Activated B cell treated with CpG ODN at 0.5 μM for 24 hours (primary cell): ENCODE measurements at places on chromosomes 16 and 17.

DNA sequence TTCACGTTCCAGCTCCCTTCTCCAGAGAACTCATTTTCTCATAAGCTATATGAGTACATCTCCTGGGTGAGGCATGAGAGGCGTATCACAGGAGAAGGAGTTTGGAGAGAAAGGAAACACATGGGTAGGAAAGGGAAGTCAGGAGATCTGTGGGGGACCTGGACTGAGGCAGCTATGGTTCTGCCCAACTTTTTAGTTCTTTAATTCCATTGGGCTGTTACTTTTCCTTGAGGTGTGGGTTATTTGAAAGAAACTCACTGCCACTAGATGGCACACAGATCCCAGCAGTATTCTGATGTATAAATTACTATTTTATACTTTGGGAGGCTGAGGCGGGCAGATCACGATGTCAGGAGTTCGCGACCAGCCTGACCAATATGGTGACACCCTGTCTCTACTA lies 63.6 kb downstream of the NUP93 start:
- no peak for DNase-seq

DNA sequence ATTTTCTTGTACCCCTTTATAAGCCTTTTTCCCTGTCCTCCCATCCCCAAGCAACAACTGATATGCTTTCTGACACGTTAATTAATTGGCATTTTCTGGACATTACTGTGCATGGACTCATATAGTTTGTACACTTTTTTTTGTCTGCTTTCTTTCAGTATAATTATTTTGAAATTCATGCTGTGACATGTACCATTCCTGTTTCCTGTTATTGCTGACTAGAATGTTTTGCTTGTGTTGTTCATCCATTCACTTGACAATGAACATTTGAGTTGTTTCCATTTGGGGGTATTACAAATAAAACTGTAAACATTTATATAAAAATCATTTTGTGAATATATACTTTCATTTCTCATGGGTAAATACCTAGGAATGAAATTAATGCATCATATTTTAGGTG lies 50.6 kb downstream of the RBBP6 start:
- no peak for DNase-seq

- no peak for DNase-seq
These were observed 125.3 kb downstream of the ANKRD11 start for GRCh38 chr16:89365044-89365467.

GRCh38 chr17:76531486-76532038 lies 5.9 kb downstream of the CYGB start:
- DNase-seq: no peak

GRCh38 chr16:968620-969019 lies 2.2 kb downstream of the LMF1 start:
- no peak for DNase-seq

DNA sequence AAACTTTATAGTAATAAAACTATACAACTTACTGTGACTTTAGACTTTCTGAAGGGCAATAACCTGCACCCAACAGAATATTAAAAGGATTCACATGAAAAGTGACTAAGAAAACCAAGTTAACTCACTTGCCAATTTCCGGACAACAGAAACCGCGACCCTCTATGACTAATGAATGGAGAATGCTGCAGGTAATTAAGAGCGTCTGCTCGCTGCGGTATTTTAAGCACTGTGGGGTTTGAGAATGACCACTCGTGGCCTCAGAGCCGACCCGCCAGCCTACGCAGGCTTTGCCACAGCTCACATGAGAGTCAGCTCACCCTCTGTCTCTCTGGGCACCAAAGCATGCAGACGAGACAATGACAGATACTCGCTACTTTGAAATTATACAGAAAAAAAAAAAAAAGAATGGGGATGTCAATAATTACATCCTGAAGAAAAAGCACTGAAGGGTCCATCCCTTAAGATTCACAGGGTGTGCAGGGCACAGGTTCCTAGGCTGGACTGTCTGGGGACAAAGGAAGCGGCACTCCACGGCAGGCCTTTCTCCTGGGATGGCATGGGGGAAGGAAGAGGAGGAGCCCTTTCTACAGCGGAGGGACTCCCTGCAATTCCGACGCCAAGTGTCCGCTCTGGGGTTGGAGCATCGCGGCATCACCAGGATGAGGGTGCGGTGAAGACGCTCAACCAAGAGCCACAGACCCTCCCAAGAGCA lies 35.0 kb downstream of the ZCCHC14 start:
- no peak for DNase-seq

GRCh38 chr16:66419527-66419926 lies 7.6 kb upstream of the BEAN1 start:
- no peak for DNase-seq

- DNase-seq: no peak
These were observed 185.7 kb upstream of the IRX6 start for GRCh38 chr16:55138298-55138697.

- DNase-seq: no peak
These were observed 16.8 kb upstream of the EMP2 start for GRCh38 chr16:10597187-10597601.

- DNase-seq: no peak
These were observed 102.5 kb downstream of the SALL1 start for GRCh38 chr16:51048544-51048943.

DNA sequence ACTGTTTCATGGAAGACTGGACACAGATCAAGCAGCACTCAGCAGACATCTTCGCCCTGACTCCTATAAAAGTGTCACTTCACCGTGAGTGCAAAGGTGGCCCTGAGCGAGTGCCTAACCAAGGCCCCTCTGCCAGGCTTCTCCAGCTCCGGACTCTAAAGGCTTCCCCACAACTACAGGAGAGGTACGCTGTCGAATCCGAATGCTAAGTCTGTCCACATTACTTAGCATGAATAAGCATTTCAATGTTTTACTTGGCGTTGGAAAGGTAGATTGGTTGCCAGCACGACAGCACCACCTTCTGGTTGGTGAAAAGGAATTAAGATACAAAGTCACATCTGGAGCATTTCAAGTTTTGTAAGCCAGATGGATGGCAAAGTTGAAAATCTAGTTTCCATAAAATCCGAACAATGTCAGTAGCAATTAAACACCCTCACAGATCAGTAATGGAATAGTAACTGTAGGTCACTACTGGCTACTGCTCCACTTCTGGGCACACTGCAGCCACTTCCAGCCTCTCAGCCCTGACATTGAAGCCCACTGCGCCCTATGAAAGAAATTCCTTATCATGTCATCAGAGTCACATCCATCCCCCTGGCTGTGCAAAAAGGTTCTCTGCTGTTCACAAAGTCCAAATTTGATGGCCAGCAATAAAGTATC lies 100.9 kb downstream of the PARN start:
- DNase-seq: peak; percentile 24

- DNase-seq: no peak
These were observed 5.0 kb upstream of the NFE2L1 start for GRCh38 chr17:48043176-48043575.

DNA sequence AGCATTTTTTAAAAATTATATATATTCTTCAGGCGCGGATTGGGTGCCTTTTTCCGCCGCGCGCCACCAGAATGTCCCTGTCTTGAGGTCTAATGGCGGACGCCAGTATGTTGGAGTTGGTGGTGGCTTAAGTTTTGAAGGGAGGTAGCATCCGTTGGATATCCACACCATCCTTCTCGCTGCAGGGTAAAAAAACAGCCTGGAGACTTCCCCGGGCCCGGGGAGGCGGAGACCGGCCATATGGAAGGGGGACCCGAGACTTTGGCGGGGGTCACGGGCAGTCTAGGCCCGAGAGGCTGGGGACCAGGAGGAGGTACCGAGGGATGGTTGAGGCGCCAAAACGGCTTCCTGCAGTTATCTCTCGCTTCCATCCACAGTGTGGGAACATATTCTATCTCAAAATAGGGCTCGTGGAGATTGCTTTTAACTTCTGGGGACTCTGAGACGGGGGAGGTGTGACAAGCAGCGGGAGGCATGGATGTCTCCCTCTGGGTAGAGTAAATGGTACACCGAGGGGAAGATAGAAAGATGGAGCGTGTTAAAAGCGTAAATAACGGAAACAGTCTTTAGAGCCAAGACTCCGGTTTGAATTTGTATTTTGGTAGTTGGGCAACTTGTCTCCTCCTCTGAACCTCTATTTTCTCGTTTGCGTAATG lies at the start of gene SF3B3:
Gene SF3B3, plus strand, starts transcription at position 74 of the 656 bp plus-strand sequence. CDS start 2,841 bp downstream, outside the sequence.
- DNase-seq: peak; percentile 73

- DNase-seq: no peak
These were observed 999 bp upstream of the FLYWCH2 start for GRCh38 chr16:2881783-2882649.

DNA sequence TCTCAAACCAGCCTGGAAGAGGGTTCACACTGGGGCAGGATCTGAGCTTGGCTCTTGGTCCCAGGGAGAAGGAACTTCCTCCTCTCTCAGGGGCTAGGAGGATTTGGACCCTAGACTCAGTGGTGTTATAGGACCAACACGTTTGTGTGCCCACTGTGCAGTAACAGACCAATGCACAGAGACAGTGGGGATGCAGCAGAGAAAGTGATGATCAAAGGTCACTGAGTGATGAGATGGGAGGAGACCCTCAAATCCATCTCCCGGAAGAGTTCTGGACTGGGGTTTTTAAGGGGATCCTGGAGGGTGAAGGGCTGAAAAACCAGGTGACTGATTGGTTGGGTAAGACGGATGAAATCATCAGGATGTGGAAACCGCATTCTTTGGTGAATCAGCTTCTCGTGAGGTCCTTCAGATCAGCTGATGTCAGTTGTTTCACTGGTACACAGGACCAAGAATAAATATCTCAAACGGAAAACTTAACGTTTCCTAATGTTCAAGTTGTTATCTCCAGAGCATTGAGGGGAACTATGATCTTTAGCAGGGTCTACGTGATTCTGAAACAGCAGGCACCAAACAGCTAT lies 3.3 kb upstream of the VAC14 start:
- DNase-seq: no peak

- DNase-seq: no peak
These were observed 706.5 kb downstream of the KCNJ2 start for GRCh38 chr17:70875729-70876310.

- no peak for DNase-seq
These were observed 11.1 kb downstream of the PMM2 start for GRCh38 chr16:8808613-8809353.

DNA sequence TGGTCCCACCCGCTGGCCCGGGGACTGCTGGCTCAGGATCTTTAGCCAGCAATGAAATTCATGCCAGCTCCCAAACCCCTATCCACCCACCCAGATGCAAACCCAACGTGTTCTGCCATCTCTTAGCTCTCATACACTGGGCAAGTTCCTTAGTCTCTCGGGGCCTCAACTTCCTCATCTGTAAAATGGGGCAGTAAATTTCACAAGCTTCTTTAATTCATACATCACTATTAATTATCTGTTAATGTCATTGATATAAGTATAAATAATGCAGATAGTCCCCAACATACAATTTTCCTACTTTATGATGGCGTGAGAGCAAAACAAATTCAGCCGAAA lies 398.7 kb downstream of the SOX9 start:
- no peak for DNase-seq

DNA sequence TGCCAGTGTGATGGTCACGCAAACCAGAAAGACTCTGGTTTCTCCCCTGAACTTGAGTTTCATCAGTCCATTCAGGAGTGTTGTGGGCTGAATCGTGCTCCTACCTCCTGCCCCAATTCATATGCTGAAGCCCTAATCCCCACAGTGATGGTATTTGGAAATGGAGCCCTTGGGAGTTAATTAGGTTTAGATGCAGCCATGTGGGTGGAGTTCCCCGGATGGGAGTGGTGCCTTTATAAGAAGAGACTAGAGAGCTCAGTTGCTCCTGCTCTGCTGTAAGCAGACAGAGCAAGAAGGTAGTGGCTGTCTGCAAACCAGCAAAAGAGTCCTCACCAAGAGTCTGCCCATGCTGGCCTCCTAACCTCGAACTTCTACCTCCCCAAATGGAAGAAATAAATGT lies 160.3 kb upstream of the DYNLRB2 start:
- DNase-seq: no peak

DNA sequence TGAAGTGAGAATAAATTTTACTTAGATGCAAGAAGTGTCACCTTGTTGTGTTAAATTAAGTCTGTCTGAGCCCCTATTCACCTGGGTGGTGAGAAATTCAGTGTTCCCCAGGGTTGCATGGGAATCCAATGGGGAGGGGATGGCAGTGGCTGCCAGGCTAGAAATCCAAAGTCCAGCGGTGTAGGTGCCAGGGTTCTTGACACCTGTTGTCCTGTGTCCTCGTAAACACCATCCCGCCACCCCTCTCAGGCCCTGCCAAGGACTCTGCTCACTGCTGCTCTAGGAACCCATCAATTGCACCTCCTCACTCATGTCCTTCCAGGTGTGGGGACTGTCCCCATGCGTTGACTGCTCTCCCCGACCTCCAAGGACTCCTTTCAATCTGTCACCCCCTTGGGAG lies 58.9 kb downstream of the CACNG5 start:
- DNase-seq: no peak

DNA sequence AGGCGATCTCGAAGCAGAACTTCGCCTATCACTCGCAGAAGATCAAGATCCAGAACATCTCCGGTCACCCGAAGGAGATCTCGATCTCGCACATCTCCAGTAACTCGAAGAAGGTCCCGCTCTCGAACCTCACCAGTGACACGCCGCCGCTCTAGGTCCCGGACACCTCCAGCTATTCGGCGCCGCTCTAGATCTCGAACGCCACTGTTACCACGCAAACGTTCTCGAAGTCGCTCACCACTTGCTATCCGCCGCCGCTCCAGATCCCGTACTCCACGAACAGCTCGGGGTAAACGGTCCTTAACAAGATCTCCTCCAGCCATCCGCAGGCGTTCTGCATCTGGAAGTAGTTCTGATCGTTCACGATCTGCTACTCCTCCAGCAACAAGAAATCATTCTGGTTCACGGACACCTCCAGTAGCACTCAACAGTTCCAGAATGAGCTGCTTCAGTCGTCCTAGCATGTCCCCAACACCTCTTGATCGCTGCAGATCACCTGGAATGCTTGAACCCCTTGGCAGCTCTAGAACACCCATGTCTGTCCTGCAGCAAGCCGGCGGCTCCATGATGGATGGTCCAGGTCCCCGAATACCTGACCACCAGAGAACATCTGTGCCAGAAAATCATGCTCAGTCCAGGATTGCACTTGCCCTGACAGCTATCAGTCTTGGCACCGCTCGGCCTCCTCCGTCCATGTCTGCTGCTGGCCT lies 10.5 kb downstream of the ELOB start:
- no peak for DNase-seq

GRCh38 chr17:41775394-41776226 lies 10.9 kb downstream of the JUP start:
- no peak for DNase-seq

DNA sequence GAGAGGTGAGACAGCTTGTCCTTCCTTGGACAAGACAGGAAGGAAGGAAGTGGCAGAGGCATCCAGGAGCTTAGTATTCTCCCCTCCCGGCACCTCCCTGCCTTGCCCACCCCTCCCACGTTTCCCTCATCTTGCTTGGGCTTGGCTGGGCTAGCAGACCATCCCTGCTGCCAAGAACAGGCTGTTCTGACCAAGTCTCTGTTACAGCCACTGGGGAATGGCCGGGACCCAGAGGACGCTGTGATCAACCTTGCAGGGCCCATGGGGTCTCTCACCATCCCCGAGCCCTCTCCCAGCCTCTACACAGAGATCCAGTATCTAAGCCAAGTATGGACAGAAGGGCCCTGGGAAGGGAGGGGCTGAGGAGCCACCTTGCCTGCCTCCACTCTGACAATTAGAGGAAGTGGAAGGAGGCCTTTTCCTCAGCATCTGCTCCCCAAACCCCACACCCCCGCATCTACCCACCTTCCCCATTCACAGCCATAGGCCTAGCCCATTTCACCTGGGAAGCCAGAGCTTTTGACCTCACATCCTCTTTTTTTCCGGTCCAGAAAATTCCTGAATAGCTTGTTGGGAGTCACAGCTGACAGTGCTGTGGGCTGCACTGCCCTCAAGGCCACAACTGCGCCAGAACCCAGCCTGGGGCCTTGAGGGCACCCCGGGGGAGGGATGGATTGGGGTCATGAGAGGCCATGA lies 14.1 kb downstream of the CD300LG start:
- no peak for DNase-seq

- no peak for DNase-seq
These were observed 381.7 kb downstream of the UTP18 start for GRCh38 chr17:51642029-51642428.
